ENCODE measurements at places on chromosomes 4 and X. TPM values are rescaled to one million over a fixed set of nuclear protein-coding genes. Genes with fewer than 3 reads are reported as not detected.

Gene TMEM144
- 9.2 TPM for total RNA-seq

DNA sequence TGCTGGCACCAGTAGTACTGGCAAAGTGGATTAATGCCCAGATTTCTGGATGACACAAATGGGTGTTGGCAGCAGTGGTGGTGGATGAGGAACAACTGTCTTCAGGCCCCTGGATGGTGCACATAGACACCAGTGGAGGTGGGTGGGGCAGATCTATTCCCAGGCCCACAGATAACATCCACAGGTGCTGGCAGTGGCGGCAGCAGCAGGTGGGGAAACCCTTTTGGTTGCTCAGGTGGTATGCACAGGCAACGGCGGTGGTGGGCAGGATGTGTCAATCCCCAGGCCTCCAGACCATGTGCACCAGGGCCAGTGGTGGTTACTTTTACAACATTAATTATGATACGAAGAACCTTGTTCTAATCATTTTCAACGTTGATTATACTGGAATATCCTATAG lies 48.9 kb upstream of the FAT4 start:
- no peak for DNase-seq

GRCh38 chr4:41135801-41136200 lies 78.5 kb downstream of the APBB2 start:
- no peak for DNase-seq

DNA sequence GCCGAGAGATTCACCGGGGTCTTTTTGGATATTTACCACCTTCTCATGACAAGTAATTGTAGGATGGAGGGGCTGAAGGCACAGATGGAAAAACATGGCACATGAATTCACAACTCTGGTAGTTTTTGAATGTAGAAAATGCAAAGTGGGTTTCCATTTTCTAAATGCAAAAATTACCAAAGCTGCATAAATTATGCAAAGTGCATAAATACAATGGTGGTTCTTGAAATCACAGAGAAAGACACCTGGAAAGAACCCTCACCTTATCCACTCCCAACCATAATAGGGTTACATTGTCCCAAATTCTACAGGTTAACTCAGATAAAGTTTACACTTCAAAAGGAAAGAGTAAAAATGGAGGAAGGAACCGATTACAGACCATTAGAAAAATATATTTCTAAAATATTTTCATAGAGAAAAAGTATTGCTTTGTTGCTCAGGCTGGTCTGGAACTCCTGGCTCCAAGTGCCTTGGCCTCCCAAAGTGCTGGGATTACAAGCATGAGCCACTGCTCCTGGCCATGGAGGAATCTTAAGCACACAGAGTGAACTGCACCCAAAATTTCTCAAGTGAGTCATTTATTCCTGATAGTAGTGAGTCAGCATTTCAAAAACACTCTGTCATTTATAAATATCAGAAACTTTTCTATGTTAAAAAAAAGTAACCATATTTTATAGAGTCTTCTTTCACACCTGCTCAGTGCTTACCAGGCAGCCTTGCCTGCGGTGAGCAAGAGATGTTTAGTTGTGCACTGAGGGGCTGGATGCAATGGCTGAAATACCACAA lies 101.4 kb downstream of the FIP1L1 start:
- DNase-seq = no peak

Gene PHKA1
- total RNA-seq = 4.8 TPM

Measured in hematopoietic multipotent progenitor cell (in vitro differentiated cells).